ENCODE measurements at places on chromosomes 16 and 17.

DNA sequence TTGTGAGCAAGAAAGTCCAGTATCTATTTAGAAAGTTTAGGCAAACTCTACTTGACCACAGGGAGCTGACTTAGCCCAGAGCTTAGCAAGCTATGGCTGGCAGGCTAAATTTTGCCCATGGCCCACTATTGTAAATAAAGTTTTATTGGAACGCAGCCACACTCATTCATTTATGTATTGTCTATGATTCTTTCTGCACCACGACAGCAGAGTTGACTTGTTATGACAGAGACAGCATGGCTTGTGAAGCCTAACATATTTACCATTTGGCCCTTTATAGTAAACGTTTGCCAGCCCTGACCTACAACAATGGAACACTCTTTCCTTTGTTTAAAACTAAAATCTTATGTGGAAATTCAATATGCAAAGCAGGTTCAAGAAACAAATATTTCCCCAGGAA lies 100.0 kb upstream of the ZFHX3 start:
- no peak for DNase-seq

DNA sequence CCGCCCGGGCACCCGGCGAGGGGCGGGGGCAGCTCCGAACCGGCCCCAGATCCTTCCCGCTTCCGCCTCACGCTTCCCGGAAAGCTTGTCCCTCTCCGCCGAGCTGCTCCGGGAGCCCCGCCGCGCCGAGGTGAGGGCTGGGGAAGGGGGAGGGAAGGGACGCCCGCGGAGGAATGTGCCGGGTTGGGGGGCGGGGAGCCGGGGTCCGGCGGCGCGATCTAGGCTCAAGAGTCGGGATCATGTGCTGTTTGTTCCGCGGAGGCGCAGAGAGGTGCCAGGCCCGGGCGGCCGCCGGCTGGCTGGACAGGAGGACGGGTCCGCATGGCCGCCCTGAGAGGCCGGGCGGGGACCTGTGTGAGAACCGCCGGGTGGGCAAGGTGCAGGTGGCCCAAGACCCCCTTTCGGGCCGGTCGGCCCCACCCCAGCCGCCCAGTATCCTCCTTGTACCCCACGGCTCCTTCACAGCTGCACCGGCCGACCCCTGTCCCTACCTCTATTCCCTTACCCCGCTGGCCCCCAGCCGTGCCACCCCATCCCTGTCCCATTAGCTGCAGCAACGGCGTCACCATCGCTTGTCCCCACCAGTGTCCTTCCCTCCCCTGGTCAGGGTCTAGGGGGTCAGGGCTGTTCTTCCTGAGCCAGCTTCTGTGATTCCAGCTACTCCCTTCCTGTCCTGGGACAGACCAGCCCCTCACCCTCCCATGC lies 429 bp downstream of the KIF1C start:
- no peak for DNase-seq

DNA sequence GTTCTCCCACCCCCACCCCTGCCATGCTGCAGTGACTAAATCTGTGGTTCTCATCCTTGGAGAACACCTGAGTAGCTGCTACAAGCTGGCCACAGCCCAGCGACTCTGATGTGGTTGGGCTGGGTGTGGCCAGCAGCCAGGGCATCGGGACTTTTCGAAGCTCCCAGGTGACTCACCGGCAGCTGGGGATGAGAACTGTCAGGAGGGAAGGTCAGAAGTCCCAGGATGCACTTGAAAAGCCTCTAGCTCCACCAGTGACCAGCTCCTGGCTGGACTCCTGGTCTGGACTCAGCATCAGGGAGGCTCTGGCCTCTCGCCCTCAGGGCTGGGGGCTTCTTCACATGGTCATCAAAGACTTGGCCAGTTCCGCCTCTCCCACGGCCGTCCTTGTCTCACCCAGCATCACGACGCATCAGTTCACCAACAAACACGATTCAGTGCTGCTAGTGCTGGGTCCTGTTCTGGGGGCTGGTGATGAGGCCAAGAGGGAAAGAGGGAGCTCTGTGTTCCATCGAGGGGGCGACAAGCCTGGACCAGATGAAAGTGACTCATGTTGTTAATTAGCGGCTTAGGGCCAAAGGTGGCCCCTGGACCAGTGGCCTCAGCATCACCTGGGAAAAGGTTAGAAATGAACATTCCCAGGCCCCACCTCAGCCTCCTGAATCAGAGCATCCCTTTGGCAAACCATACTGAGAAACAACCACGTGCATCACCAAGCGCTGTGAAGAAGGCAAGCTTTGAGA lies 3.9 kb upstream of the C17orf99 start:
- no peak for DNase-seq

- no peak for DNase-seq
These were observed 26.4 kb upstream of the BEAN1 start for GRCh38 chr16:66400503-66401380.

- no peak for DNase-seq
These were observed 165.2 kb upstream of the CHMP6 start for GRCh38 chr17:80826346-80826954.

- DNase-seq: no peak
These were observed 8.1 kb downstream of the GPRC5B start for GRCh38 chr16:19876501-19877059.

DNA sequence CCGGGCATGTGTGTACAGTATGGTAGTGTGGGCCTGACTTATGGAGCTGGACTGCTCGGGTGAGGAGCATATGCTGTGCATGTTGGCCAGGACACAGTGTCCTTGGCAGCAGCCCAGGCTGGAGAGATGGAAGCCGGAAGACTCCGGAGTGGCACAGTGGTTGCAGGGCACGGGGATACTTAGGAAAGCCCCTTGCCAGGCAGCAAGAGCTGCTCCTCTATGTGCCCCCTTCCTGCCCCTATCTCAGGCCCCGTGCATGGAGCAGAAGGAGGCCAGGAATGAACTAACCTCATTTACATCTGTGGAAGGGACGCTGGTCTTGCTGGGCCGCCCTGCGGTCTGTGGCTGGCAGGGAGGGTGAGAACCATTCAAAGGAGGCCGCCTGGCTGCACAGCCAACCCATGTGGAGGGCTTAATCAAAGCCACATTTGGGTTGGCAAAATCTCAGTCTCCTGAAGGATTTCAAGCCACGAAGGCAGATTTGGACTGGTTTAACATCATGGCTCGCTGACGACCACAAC lies 32.2 kb upstream of the RCVRN start:
- no peak for DNase-seq

GRCh38 chr16:65773301-65773874 lies 593.1 kb upstream of the CDH5 start:
- DNase-seq: no peak

- no peak for DNase-seq
These were observed 208.9 kb downstream of the CDH13 start for GRCh38 chr16:82835487-82836155.

GRCh38 chr17:6467567-6467966 lies 23.3 kb downstream of the PIMREG start:
- DNase-seq: no peak

GRCh38 chr16:87384162-87384874 lies 742 bp upstream of the FBXO31 start:
- DNase-seq: no peak

GRCh38 chr17:51608251-51608933 lies 348.0 kb downstream of the UTP18 start:
- DNase-seq: no peak

DNA sequence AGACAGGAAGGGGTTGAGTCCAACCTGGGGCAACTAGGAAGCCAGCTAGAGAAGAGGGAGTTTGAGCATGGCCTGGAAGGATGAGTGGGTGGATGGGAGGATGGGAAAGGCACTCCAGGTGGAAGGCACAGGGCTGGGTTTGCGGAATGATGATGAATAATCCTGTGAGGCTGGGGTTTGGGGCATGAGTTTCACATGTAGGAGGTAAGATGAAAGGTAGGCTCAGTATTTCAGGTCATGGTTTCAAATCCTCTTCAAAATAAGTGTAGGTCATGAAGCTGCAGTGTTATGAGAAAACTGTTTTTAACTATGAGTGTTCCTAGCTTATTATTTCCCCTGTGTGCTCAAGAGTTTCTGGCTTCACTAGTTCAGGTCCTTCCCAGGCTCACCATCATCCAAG lies 130.3 kb downstream of the SKAP1 start:
- DNase-seq: no peak

DNA sequence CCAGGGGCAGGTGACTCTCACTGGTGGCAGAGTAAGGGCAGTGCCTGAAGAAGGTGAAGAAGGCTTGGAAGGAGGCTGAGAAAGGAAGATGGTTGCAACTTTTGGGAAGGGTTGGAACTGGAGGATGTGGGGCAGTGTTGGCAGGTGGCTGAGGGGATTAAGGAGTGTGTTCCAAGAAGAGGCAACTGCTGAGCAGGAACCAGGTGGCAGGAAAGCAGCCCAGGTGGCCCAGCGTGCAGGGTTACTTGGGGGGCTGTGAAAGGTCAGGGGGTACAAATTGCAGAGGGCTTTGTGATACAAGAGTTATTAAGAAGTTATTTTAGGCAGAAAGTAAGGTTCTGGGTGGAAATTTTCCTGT lies 28.6 kb downstream of the WSCD1 start:
- DNase-seq: no peak

GRCh38 chr17:36849871-36850348 lies 87.4 kb upstream of the LHX1 start:
- DNase-seq: no peak

- peak; percentile 17 for DNase-seq
These were observed 46.1 kb upstream of the BPTF start for GRCh38 chr17:67779098-67779672.

GRCh38 chr16:74731853-74732477 lies 31.3 kb upstream of the MLKL start:
- DNase-seq: no peak

DNA sequence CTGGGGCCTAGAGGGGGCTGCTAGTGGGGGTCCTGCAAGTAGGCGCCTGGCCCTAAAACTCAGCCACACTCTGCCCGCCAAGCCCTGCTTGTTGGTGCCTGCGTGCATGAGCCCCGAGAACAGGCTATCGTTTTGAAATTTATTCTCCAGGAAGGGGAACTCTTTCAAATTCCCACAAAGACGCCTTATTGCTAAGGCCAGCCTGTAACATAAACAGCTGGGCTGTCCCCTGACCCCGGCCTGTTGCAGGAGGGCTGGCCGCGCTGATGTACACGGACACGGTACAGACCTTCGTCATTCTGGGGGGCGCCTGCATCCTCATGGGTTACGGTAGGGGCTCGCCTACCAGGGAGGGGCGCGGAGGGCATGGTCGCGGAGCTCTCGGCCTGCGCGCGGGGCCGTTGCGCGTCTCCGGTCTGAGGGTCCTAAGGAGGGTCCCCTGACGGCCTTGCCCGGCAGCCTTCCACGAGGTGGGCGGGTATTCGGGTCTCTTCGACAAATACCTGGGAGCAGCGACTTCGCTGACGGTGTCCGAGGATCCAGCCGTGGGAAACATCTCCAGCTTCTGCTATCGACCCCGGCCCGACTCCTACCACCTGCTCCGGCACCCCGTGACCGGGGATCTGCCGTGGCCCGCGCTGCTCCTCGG lies 4.3 kb downstream of the SLC5A2 start:
- no peak for DNase-seq

GRCh38 chr17:78794864-78795640 lies 13.0 kb upstream of the CYTH1 start:
- no peak for DNase-seq

DNA sequence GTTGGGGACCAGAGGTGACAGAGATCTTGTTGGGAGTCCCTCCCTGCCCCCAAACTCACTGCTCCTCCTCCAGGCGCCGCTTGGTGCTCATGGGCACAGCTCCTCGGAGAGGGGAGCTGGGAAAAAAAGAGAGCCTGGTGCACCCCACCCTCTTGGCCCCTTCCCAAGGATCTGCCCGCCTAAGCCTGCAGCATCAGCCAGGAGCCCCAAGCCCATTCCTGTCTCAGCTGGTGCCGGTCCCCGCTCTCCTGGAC lies 400 bp downstream of the HCFC1R1 start:
- no peak for DNase-seq

- DNase-seq: no peak
These were observed 51.7 kb downstream of the CMC2 start for GRCh38 chr16:80954985-80955384.

DNA sequence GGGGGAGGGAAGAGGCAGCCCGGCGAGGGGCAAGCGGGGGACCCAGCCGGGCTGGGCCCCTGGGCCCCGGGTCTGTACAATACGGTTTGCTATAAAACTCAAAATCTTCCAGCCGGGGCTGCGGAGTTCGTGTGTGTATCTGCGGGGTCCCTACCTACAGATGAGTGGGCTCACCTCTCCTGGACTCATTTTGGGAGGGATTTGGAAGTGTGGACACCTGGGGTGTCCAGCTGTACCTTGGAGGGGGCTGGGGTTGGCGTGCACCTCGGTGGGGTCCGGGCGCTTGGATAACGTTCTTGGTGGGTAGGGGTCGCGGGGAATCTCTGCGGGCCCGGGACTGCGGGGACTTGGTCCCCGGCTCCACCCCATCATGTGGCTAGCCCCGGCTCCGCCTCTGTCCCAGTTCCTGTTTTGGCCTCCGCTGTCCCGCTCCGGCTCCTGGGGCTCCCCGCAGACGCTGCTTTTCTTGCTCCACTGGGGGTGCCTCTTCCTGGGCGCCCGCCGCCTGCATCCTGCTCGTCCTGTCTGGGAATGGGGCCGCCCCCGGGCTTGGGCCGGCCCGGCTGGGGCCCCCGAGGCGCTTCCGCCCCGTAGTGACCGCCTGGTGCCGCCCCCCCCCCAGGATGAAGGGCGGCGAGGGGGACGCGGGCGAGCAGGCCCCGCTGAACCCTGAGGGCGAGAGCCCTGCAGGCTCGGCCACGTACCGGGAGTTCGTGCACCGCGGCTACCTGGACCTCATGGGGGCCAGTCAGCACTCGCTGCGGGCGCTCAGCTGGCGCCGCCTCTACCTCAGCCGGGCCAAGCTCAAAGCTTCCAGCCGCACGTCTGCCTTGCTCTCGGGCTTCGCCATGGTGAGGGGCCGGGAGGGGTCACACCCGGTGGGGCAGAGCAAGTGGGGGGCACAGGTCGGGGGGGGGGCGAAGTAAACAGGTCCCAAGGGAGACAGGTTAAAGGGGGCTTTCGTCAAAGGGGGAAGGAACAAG lies at the start of gene ORAI3:
TSS of gene ORAI3 (plus strand) at position 402 of the 983 bp plus-strand sequence. CDS start at position 624, 222 bp downstream.
- DNase-seq: peak; percentile 26

DNA sequence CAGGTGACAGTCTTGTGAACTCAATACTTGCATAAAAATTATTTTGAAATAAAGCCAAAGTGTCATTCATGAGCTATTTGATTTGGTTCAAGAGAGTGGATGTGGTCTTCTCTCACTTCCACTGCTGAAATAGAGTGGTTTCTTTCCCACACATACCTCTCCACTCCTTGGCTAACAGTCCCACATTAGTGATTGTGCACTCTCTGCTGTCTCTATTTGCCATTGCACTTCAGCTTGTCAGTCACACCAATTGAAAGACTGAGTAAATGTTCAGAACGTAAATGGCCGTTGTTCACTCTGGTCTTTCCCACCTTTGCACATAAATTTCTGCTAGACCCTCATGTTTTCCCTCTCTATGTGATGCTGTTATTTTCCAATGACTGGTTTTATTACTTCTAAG lies 197.5 kb downstream of the FTO start:
- DNase-seq: no peak

GRCh38 chr17:76638263-76638662 lies 5.3 kb downstream of the ST6GALNAC1 start:
- DNase-seq: no peak
